Frontal cortex (tissue), 4 donors: ENCODE measurements at places on chromosomes 16 and 17. TPM values are rescaled to one million over a fixed set of nuclear protein-coding genes. Genes with fewer than 3 reads are reported as not detected.

TPSG1 gene
- not detected for total RNA-seq

FOXL1 gene
- total RNA-seq = 0.82 TPM

KRTAP4-1 gene
- total RNA-seq = not detected

ELMO3 gene
- 0.41 TPM for total RNA-seq

CA5A gene
- total RNA-seq = not detected

KAT7 gene
- 32.2 TPM for total RNA-seq

TBC1D3I gene
- under 0.01 TPM for total RNA-seq

SLC2A4 gene
- under 0.01 TPM for total RNA-seq

WSCD1 gene
- total RNA-seq = 22.0 TPM

MED9 gene
- total RNA-seq = 12.6 TPM

CACNG1 gene
- under 0.01 TPM for total RNA-seq

LGALS9C gene
- total RNA-seq = not detected

CRYM gene
- total RNA-seq = 87.2 TPM

PLD6 gene
- 8.6 TPM for total RNA-seq

SHISA9 gene
- total RNA-seq = 13.9 TPM

NHLRC4 gene
- 0.41 TPM for total RNA-seq
